ENCODE measurements at places on chromosomes 16 and 17.

GRCh38 chr17:40452216-40452787, 9.1 kb downstream of the IGFBP4 start:
- DNase-seq: no peak

DNA sequence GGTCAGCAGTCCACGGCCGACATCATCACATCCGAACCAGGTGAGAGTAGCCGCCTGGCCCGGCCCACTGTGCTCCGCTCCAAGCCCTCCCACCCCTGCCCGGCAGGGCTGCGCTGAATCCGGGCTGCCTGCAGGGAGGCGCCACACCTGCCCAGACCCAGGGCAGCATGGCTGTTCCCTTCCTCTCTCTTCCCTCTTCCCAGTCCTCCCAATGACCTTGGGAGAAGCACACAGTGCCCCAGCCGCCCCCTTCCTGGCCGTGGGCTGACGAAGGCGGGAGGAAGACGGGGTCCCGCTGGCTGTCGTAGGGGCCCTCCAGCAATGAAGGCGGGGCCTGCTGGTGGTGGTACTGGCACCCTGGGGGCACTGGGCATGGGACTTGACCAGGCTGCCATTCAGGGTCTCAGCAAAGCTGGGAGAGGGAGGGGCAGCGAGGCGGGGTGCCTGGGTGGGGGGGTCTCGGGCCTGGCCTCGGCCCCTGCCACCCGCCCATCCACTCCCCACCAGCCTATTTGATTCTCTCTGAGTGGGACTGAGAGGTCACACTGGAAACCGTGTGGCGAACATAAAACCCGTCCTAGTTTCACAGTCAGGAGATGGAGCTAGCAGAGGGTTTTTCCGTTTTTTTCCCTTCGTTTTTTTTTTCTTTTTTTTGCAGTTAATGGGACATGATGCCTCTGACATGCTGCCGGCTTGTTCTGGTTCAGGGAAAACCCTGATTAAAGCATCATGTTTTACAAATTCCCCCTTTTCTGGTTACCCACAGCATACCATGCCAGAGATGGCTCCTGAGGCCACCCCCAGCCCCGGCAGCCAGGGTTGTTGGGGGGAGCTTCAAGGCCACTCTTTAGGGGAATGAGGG, 50.6 kb downstream of the BAHCC1 start:
- DNase-seq: no peak

- DNase-seq: no peak
These were observed 303.4 kb downstream of the SLC39A11 start for GRCh38 chr17:72788950-72789585.

DNA sequence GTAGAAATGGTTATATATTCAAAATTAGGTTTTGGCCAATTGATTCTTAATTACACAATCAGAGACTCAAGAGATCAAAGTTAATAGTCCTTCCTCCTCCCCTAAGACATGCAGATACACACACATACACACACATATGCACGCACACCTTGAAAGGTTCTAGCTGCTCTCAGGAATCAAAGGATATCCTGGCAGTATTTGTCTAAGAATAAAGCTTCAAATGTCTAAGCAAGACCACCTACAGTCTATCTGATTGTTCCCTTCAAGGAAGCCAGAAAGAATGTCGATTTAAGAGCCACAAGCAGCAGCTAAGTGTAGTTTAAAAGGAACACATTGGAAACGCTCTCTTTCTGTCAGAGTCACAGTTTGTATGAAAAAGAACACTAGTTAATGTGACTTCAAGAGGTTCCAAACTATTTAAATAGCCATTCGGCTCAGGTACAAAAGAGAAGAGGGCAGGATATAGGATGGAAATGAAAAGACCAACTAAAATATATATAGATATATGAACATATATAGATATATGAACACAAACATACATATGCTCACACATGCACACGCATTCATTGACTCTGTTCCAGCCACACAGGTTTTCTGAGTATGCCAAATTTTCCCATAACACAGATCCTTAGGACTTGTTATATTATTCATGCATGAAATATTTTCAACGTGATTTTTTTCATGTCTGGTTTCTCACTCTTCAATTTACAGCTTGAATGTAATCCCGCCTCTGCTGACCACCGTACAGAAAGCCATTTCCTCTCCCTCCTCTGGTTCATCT, 79.0 kb downstream of the CDH8 start:
- no peak for DNase-seq

DNA sequence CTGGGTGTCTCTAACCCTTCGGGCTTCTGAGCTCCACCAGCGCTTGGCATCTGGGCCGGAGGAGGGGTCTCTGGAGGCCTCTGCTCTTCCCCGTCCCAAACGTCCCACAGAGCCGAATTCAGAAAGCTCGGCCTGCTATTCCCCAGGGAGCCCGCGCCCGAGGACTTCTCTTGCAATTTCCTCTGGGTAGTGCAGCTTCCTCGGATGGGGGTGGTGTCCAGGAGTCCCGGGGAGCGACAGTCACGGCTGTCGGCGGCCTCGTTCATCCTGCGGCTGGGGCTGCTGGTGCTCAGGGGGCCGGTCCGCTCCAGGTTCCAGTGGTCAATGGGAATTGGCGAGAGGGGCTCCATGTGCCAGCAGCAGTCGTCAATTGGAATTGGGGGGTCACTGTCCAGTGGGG, 11.8 kb upstream of the NLRC3 start:
- no peak for DNase-seq

DNA sequence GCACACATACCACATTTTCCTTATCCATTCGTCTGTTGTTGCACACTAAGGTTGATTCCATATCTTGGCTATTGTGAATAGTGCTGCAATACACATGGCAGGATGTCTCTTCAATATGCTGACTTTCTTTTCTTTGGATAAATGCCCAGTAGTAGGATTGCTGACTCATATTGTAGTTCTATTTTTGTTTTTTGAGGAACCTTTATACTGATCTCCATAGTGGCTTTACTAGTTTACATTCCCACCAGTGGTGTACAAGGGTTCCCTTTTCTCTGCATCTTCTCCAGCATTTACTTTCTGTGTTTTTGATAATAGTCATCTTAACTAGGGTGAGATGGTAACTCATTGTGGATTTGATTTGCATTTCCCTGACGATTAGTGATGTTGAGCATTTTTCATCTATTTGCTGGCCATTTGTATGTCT, 118.1 kb downstream of the STXBP4 start:
- no peak for DNase-seq

GRCh38 chr16:73050201-73051099, 2.5 kb upstream of the ZFHX3 start:
- DNase-seq: no peak

DNA sequence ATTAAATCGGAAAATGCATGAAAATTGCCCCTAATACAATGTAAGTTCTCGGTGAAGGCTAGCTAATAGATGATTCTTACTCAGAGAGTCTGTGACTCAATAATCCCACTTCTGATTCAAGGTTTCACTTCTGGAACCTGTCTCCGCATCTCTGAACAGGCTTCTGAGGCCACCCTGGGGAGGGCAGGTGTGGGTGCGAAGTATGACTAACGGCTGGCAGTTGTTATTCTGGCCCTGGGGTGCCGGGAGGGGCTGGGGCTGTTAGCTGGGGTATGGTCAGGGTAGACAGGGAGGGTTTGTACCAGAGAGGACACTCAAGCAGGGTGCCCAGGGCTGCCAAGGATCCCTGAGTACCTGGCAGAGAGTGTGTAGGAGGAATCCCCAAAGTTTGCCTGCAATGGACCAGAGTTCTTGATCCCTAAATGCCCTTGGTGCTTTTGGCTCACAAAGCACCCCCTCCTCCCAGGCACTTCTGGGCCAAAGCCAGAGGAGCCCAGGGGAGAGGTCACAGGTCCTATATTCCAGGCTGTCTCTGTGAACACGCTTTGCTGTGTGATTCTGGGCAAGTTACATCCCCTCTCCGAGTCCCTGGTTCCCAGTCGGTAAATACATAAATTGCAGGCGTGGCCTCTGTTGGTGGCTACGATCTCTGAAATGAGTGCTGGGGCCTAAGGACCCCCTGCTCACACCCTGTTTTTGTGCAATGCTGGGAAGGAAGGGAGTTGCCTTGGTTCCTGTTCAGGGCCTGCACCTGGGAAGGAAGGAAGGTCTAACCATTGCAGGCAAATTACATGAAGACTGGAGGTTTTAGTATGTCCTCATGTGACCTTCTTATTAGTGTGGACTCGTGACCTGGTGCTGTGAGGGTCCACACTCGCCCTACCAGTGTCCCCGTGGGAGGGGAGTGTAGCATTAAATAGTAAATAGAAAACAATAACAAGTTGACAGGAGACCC, 49.9 kb upstream of the CPNE2 start:
- peak; percentile 41 for DNase-seq

DNA sequence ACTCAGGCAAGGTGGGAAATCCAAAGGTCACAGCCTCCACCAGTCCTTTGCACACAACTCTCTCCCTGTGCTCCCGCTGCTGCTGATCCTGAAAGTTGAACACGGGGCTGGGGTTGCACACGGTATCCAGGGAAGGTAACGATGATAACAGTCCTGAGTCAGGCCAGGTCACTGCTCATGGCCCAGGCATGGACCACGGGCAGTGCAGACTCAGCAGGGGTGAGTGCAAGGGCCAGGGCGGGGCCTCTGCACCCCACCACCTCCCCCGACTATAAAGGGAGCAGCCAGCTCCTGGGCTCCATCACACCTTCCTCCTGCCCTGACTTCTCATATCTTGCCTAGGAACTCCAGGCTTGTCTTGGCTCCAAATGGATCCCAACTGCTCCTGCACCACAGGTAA, at the start of gene MT1B:
TSS of gene MT1B (plus strand) at position 301 of the 400 bp plus-strand sequence. CDS start at position 369, 68 bp downstream.
- DNase-seq: no peak

- DNase-seq: no peak
These were observed 74.8 kb downstream of the USP31 start for GRCh38 chr16:23074423-23074822.

GRCh38 chr17:46736100-46736499, 82.4 kb downstream of the WNT3 start:
- no peak for DNase-seq

- DNase-seq: no peak
These were observed 63.7 kb upstream of the AKTIP start for GRCh38 chr16:53566552-53567245.

- no peak for DNase-seq
These were observed 175.7 kb upstream of the GSE1 start for GRCh38 chr16:85437166-85438052.

DNA sequence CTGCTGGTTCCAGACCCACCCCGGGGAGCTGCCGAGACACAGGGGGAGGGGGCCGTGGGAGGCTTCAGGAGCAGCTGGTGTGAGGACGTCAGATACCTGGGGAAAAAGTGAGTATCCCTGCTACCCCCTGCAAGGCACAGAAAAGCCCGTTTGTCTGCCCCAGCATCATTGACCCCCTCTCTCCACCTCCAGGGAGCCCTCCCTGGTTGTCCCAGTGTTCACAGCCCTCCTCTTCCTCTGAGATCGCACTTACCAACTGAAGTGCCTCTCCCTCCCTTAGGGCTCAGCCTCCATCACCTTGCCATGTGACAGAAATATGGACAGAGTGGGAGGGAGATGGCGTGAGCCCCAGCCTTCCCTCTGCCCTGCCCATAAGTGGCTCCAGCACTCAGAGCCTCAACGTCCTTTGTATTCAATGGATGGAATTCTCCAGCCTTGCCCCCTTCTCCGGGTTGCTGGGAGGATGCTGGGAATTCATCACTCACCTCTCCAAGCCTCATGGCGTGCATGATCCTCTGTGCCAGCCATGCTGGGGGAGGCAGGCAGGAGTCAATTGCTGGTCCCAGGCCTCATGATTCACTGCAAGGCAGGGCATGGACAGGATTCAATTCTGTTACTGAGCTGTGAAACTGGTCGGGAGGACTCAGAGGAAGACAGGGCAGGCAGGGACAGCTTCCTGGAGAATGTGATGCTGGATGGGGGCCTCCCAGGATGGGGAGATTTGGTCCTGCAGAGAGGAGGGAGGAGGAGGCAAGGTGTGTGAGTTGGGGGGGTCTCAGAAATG, 14.6 kb downstream of the SPNS3 start:
- DNase-seq: no peak

DNA sequence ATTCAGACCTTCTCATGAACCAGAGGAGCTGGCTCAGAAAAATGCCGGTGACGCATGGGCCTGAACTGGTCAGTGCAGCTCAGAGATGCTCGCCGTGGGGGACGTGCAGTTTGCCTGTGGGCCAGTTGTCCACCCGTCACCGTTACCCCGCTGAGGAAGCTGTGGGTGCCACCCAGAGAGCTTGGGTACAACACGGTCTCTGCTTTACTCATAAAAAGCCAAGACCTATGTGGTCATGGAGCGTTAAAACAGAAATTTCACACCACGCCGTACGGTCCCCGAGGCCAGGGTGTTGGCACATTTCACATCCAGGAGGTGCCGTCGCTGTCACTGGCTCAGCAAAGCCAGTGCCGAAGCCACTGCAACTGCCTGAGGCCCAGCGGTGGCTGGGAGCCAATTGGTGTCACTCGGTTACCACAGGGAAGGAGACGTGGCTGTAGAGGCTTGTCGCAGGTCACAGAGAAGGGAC, 120.9 kb downstream of the METRNL start:
- peak; percentile 10 for DNase-seq
